ENCODE measurements at places on chromosomes 13 and 19. TPM values are rescaled to one million over a fixed set of nuclear protein-coding genes. Genes with fewer than 3 reads are reported as not detected.

DNA sequence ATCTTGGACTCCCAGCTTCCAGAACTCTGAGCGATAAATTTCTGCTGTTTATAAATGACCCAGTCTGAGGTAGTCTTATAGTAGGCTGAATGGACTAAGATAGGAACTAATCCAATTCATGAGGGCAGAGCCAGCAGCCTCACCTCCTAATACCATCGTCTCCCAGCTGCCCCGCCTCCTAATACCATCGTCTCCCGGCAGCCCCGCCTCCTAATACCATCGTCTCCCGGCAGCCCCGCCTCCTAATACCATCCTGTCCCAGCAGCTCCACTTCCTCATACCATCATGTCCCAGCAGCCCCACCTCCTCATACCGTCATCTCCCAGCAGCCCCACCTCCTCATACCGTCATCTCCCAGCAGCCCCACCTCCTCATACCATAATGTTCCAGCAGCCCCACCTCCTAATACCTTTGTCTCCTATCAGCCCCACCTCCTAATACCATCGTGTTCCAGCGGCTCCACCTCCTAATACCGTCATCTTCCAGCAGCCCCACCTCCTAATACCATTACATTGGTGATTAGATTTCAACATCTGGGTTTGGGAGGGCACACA lies 2.4 kb upstream of the ARGLU1 start:
- peak; percentile 78 for DNase-seq

DNA sequence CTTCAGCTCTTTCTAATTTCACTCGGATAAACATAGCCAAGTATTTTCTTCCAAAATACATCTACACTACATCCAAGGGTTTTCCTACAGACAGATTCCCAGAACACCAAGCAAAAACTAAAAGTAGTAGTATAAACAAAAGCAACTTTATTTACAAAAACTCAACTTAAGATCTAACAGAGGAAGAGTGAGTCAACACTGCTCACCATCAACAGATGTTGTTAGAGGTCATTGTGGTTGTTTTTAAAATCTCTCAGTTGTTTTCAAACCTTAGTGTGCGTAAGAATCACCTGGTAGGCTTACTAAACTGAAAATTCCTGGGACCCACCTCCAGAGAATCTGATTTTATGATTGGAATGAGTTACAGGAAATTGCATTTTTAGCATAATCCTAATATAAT lies 631.7 kb upstream of the SGCG start:
- DNase-seq, result peak; percentile 20

DNA sequence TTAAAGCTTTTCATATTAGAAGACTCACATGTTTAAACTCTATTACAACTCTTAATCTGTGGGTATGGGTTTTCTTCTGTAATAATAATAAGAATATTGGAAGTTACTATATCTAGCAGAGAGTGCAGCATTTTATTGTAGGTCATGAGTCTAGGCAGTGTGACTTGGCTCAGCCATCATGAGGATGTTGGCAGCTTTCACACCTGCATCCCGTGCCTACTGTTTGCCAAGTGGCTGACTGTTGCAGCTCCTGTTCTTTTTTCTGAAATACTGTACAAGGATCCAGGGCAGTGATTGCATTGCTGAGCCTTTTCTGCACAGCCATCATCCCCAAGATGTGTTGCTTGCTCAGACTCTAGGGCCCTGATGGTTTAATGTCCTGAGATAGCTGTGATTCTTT lies 47.4 kb downstream of the MTUS2 start:
- DNase-seq, result no peak

- DNase-seq, result no peak
Observed at GRCh38 chr19:33157906-33158305, 26.0 kb downstream of the WDR88 start.

DNA sequence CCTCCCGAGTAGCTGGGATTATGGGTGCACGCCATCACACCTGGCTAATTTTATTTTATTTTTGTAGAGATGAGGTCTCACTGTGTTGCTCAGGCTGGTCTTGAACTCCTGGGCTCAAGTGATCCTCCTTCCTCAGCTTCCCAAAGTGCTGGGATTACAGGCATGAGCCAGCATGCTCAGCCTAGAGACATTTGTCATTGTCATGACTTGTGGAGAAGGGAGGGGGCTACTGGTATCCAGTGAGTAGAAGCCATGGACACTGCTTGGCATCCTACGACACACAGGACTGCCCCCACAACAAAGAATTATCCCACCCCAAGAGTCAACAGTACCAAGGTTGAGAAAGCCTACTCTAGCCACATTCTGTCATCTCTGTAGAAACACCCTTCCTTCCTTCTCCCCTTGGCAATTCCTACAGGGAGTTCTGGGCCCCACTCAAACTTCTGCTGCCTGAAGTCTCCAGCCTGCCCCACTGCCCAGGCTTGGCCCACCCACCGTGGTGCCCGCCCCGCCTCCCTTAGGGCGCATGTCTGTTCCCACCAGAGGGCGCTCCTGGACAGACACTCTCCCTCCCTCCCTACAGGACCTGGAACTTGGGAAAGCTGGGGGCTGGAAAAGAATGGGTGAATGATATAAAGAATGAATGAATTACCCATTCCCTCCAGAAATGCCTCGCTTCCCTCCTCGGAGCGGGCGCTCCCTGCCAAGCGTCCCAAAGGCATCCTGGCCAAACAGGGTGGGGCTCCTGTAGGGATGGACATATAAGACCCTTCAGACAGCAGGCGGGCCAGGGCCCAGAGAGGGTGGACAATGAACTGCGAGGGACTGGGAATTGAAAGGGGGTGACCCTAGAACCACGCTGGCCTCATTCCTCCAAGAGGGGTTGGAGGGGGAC lies 5.5 kb upstream of the EMP3 start:
- DNase-seq, result peak; percentile 65

GRCh38 chr19:39237200-39238184 lies 7.3 kb downstream of the IFNL3 start:
- no peak for DNase-seq

GRCh38 chr13:101898676-101899075 lies 446.2 kb downstream of the ITGBL1 start:
- no peak for DNase-seq

GRCh38 chr13:101866889-101867581 lies 414.6 kb downstream of the ITGBL1 start:
- DNase-seq, result no peak

- DNase-seq, result no peak
Observed at GRCh38 chr19:12695096-12695495, 1.3 kb downstream of the FBXW9 start.

- DNase-seq, result no peak
Observed at GRCh38 chr19:8610936-8611300, 403 bp upstream of the ADAMTS10 start.

The PEAK3 gene
- total RNA-seq, result not detected

The FBXO27 gene
- total RNA-seq, result 3.6 TPM

The ZNF320 gene
- total RNA-seq, result 14.6 TPM

The SAMD1 gene
- total RNA-seq, result 24.1 TPM

The SMARCA4 gene
- total RNA-seq, result 35.7 TPM

Measured in fibroblast of lung (primary cell).